ENCODE measurements at places on chromosomes 1 and 21.

- no peak for DNase-seq
These were observed 39.6 kb upstream of the C21orf91 start for GRCh38 chr21:17858747-17859146.

- DNase-seq: no peak
These were observed 154.3 kb downstream of the IGSF21 start for GRCh38 chr1:18261891-18262290.

DNA sequence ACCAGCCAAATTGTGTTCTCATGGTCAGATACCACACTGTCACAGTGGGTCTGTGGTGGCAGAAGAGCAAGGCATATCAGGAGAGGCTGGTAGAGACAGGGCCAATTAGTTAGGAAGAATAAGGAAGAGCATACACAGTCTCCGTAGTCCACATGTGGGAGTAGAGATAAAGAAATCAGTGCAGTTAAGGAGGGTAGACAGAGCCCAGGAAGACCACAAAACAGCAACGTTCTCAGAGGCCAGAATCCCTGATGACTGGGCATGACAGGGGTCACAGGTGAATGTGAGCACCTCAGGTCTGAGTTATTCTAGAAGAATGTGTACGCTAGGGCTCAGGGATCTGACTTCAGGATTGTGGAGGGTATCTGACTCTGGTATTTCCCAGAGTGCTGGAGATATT lies 31.7 kb downstream of the CD48 start:
- DNase-seq: no peak

DNA sequence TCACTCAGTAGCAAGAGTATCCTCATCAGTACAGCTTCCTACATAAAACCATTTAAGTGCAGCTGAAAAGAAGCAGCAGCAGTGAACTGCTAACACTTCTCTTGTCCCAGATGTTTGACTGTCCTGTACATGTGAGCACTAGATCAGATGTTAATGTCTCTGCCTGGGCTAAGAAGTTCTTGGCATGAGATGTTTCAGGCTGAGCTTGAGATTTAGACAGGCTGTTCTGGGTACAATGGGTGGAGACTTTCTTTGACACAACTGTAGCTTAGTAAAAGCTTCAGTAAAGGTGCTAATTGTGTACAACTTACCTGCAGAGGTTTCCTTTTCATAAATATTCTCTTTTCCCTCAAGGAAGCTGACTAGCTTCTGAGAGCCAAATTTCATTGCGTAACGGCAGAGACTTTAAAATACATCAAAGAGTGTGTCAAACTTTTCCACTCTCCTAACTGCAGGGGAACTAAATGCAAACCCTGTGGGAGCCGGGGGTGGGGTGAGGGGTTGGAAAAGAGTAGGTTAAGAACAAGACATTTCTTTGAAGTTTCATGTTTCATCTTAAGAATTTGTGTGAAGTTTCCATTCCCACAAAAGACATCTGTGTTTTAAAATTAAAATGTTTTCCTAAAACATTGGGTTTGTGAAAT lies 82.1 kb upstream of the CCDC190 start:
- no peak for DNase-seq

DNA sequence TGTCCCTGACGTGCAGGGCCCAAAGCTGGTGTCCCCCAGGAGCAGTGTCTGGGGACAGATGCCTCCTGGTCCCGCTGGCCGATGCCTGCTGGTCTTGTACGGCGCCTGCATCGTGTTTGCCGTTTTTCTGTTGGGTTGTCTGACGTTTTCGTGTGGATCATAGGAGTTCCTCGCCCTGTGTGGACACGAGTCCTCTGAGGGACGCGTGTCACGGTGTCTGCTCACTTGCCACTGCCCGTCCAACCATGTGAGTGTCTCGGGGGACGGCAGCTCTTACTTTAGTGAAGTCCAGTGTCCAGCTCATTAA lies 7.4 kb downstream of the MIB2 start:
- no peak for DNase-seq

DNA sequence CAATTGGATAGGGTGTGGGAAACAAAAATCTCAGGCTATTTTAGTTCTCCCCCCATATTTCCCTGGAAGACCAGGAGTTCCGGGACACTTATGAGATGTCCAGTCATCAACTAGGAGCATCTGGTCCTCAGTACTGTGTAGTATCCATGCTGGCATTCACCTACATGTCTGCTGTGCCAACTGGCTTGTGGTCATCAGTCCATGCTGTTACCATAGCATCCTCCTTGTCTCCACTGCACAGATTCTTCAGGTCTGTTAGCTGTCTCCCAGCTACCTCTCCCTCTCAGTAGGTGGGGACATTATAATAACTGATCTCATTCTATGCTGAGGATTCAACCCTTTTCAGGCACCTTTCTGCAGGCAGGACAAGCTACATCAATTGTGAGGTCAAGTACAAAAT lies 302.9 kb downstream of the BARHL2 start:
- no peak for DNase-seq

DNA sequence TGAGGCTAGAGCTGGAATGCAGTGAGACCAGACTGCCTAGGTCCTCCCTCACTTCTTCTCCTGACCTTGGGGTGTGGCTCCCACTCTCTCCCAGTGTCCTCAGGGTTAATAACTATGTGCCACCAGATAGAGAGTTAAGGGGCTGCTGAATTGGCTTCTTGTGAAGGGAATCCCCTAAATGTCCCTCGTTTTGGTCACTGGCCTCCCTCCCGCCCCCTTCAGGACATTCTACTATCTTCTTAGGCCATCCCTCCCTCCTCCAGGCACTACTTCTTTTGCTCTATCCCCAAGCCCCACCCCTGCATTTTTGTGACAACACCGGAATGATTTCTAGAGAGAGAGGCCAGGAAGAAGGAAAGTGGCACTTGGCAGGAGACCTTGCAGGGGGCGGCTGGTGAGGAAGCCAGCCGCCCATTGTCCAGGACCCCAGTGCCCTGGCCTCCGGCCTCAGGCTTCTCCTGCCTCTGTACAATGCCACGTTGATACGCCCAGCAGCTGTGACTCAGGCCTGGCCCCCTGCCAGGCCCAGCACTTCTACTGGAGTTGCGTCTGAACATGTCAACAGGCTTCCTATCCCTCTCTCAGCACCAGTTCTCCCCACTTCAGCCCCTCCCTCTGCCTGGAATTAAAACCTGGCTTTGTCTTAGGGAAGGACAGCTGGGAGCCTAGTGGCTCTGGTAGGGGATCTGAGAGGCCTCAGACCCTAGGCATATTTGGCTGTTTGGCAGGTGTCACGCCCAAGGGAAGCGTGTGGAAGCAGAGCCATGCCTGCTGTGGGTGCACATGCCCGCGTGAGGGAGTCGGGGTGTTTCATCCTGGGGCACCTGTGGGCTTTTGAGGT lies 9.1 kb downstream of the LMNA start:
- DNase-seq: peak; percentile 73

DNA sequence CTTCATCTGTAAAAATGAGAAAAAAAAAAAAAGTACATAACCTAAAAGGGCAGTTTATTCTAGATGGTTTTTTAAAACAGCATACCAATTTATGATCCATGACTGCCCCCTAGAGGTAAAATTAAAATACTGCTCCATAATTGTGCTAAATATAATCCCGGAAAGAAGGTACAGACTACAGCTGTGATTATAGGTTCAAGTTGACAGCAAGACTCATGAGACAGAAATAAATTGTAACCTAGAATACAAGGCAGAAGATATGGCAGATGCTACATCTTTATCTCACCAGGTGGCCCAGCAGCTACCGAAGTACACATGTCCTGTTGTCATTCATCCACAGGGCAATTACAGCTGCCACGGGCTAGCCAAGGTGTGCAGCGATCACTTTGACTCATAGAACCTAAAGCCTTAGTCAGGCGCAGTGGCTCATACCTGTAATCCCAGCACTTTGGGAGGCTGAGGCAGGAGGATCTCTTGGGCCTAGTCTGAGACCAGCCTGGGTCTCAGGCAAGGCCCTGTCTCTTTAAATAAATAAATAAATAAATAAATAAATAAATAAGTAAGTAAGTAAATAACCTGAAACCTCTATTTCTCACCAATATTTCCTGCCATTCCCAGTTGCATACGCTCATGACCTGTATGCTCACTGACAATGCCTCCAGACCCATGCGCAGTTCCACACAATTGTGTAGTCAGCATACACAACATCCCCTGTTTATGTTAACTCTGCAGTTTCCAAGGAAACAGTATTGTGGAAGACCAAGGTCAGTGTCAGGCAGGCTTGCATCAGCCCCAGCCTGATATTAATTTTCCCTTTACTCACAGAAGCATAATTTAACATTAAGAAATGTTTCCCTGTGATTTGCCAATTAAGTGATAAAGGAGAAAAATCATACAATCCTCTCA lies 18.3 kb upstream of the PPIE start:
- no peak for DNase-seq

DNA sequence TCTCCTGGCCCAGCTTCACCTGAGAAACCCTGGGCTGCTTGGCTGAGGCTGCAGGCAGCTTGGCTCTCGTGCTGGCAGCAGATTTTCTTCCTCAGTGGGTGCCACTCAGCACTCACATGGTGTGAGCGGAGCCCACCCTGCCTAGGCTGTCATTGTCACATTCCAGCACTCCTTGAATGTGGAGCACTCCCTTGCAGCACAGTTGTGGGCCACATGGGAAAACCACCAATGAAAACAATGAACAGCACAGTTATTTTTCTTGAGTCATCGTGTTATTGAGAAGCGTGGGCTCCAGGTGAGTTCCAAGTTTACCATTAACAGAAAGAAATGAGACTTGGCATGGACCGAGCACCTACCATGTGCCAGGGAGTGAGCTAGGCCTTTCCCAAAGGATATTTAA lies 27.2 kb upstream of the TRIM67 start:
- DNase-seq: no peak

DNA sequence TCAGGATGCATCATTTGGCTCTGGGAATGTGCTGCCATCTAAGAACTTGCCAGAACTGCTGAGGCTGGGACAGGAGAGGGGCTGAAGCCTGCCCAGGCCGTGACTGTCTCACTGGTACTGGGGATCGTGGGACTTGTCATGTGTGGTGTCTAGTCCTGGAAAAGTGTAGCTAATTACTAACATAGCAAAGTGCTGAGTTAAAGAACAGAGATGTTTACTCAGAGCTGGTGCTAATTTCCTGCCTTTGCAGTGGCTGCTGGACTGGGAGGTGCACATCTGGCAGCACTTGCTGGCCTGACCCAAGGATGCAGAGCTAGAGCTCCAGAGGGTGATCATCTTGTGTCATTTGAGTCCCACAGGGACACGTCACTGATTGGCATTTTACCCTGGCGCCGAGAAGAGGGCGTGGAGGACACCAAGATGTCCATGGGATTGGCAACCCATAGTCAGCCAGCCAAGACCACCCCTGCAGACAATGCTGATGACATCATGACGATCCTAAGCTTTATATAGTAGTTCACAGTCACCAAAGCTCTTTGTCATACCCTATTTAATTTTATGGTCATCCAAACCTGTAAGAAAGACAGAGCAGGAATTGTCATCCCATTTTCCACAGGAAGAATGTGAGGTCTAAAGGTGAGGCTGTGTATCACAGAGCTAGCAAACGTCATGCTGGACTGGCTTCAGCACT lies 110.1 kb upstream of the SLC44A3 start:
- no peak for DNase-seq

- no peak for DNase-seq
These were observed 40.2 kb downstream of the PLXNA2 start for GRCh38 chr1:208203848-208204609.

DNA sequence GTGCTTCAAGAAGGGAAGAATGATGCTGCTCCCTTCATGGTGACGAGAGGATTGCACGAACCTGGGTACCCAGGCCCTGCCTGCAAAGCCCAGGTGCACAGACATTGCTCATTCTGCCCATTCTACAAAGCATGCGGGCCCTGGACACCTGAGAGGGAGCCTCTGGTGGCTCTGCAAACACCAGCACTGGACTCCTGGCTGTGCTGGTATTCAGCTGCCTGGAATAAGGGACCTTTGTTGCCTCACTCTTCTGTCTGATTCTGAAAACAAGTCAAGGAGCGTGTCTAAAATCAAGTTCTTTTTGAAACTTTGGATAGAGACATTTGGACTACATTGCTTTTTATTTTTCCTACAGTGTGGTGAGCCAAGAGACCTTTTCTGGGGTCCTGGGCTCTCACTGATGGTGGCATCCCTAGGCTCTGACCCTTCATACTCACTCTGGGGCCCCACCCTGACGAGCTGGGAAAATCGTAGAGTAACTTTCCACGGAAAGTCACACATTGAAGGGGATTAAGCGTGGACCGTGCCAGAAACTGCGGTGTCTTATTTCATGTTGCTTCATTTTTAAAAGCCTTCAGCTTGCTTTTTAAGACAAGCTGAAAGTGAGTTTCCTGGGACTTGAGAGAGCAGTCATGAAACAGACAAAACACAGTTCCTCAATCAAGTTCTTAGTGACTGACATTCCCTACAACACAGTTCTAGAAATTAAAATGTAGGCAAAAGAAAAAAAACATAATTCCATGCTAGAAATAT lies 24.0 kb downstream of the ABCA4 start:
- DNase-seq: no peak

DNA sequence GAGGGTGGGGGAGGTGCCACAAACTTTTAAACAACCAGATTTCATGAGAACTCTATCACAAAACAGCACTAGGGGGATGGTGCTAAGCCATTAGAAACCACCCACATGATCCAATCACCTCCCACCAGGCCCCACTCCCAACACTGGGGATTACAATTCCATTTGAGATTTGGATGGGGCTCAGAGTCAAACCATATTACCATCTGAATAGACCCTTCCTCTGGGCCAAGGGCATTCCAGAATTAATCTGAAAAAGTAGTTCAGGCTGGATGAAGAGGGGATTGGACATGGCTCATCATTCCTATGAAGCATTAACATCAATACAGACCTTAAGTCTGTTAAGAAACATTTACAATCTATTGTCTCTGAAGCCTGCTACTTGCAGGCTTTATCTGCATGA lies 149.9 kb upstream of the DNAH14 start:
- no peak for DNase-seq

GRCh38 chr1:94787691-94788090 lies 32.5 kb upstream of the SLC44A3 start:
- DNase-seq: no peak

GRCh38 chr21:32955311-32956060 lies 70.2 kb upstream of the OLIG2 start:
- no peak for DNase-seq

- no peak for DNase-seq
These were observed 38.0 kb downstream of the NUAK2 start for GRCh38 chr1:205283270-205284147.

- no peak for DNase-seq
These were observed 10.5 kb upstream of the LRRC52 start for GRCh38 chr1:165533254-165533653.

GRCh38 chr1:109487261-109487660 lies 3.6 kb downstream of the ATXN7L2 start:
- DNase-seq: no peak

Data from activated CD8-positive, alpha-beta memory T cell treated with anti-CD3 and anti-CD28 coated beads, Interleukin-2, amount 50 U/mL, for 4 hours (primary cell).